CD4-positive, alpha-beta T cell treated with Interleukin-4 for 4 hours (primary cell): ENCODE measurements at places on chromosomes 7 and 10.

GRCh38 chr10:122326806-122327205, 47.7 kb upstream of the PLEKHA1 start:
- no peak for DNase-seq

DNA sequence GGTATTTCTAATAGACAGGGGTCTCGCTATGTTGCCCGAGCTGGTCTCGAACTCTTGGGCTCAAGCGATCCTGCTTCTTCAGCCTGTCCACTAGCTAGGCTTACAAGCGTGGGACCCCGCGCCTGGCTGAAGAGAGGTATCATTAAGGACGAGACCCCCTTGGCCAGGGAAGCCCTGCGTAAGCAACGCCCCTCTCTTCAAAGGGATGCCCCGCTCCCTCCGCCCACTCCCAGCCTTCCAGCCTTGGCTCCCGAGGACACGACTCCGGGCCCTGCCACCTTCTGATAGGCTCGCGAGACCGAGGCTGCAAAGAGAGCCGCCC, 220 bp upstream of the ZKSCAN5 start:
- DNase-seq, result no peak

DNA sequence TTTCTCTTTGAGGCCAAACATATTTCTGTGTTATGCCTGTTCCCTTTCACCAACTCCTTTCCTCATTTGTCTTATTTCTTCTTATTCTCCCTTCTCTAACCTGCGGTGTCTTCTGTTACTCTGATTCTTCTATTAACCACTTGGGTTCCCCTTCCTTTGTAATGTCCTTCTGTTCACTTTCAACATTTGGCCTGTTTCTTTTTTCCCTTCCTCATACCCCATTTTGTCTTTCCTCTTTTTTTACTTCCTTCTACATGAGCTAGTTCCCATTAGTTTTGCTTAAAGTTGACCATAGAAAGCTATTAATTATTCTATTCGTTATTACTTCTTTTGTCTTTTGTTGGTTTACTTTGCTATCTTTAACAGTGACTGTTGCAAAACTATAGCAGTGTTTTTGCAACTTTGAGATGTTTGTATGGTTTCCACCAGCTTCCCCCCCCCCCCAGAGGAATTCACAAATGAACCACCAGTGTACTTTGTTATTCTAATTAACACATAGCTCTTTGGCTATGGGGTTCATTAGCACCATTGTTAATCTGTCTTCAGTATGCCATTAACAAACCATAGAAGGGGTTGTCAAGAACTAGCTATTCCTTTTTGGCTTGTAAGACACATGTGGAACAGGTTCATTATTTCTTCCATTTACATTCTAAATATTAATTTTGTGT, 2.9 kb downstream of the LRGUK start:
- no peak for DNase-seq

GRCh38 chr10:112973046-112973445, 23.0 kb downstream of the TCF7L2 start:
- no peak for DNase-seq

DNA sequence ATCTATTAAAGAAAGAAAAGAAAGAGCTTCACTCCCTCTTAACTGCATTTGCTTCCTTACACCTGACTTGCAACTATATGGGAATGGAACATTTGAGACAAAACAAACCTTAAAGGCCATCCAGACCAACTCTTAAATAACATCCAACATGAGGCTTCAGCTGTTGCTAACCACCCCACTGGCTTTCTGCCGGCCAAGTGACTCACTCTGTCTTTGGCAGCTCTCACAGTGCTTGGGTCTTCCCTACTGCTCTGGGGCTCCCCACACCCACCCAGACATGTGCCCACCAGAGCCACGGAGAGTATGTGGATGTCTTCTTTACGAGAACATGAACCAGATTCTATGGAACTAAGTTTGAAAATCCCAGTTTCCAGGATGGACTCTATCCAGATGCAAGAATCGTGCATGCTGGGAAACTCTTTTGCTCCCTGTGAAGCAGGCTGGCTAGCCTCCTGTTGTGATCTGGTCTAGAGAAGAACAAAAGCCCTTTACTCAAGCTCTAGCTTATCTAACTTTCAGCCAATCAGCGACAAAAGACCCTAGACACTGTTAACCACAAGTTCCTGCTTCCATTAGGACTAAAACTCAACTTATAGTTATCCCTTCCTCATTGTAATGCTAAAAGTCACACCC, 245.7 kb downstream of the TCERG1L start:
- DNase-seq, result no peak

DNA sequence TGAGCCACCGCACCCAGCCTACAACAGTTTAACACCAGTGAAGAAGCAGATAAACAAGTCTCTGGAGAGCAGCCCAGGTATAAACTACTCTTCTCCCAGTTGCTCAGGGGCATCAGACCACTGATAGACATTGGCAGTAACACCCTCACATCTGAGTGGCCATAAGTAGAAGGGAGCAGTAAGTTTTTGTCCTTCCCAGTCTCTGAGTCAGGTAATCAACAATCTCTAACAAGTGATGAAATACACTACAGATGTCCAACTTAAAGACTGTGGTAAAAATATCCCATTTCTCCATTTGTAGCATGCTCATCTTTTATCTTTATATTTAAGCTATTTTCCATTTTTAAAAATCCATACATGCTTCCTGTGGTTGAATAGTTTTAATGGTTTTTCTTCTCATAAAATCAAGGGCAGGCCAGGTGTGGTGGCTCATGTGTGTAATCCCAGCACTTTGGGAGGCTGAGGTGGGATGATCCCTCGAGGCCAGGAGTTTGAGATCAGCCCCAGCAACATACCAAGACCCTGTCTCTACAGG, 78.6 kb downstream of the GSAP start:
- DNase-seq, result no peak

GRCh38 chr10:19707376-19707775, 108.9 kb upstream of the PLXDC2 start:
- no peak for DNase-seq

DNA sequence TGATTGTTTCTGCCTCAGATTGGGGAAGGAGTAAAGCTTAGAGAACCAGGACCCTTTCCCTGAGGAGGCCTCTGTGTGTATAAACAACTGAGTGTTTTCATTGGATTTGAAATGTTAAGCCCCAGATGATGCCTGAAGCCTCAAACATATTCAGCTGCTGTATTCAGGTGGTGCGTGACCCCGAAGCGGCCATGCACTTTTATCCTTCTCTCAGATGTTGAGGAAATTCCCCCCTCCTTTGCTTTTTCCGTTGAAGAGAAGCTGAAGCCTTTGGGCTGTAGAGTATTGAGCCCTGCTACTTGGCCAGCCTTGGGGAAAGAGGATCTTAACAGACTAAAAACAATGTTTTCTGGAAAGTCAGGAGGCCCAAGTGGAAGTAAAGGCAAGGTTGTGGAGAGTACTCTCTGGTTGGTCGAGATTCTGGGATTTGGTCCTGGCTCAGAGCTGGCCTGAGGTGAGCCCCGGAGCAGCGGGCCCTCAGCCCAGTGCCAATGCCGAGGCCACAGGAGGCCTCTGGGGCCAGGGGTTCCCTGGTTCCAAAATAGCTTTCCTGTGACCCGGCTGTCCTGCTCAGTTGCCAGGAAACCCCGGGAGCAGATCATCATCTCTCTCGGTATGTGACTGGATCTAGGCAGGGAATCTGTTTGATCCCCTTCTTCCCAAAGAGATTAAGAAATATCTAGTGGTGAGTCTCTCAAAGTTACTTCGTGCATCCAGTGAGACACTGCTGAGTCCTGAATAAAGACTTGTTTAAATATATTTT, 22.5 kb downstream of the FKBP6 start:
- DNase-seq, result no peak

DNA sequence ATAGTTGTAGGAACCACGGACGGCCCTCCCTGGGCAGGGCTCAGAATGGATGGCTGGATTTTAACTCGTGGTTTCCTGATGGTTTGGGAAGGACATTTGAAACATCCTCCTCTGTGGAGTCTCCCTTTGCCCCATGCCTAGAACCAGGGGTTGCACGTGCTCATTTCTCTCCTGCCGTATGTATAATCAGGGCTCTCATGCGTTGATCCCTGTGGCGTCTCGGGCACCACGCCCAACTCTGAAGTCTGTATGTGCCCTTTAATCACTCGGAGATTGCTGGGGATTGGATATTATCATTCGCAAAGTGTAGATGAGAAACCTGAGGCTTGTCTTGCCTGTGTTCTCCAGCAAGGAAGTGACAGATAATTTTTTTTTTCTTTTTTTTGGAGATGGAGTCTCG, 257.1 kb downstream of the CAMK1D start:
- DNase-seq, result no peak

GRCh38 chr10:69123306-69123746, 652 bp upstream of the VPS26A start:
- peak; percentile 10 for DNase-seq

DNA sequence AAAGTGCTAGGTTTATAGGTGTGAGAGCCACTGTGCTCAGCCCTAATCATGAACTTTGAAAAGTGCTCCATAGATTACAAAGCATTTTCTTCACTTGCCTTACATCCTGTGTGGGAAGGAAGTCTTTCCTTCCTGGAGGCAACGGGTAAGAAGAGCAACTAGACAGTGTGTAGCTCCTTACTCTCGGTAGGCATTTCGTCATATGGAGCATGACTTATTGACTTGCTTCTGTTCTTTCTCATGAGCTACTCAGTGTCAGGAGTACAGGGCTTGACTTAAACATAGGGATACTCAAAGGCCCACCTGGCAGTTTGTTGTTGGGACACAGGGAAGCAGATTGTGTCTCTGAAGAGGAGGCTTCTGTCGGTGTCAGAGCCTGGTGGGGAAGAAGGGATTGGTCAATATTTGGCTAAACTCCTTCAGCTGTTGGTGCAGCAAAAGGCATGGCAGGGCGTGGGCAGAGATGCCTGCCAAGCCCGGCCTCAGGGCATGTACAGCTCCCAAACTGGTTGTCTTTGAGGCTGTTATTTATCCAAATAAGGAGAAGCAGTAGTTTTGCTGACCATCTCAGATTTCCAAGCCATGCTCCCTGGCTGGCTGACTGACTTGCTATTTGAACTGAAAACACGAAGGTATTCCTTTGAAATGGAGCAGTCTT, 248.9 kb downstream of the KIAA1217 start:
- DNase-seq, result no peak

GRCh38 chr7:17456541-17456940, 158.1 kb downstream of the AHR start:
- DNase-seq, result no peak

GRCh38 chr7:45003789-45004188, 3.8 kb downstream of the CCM2 start:
- DNase-seq, result no peak

DNA sequence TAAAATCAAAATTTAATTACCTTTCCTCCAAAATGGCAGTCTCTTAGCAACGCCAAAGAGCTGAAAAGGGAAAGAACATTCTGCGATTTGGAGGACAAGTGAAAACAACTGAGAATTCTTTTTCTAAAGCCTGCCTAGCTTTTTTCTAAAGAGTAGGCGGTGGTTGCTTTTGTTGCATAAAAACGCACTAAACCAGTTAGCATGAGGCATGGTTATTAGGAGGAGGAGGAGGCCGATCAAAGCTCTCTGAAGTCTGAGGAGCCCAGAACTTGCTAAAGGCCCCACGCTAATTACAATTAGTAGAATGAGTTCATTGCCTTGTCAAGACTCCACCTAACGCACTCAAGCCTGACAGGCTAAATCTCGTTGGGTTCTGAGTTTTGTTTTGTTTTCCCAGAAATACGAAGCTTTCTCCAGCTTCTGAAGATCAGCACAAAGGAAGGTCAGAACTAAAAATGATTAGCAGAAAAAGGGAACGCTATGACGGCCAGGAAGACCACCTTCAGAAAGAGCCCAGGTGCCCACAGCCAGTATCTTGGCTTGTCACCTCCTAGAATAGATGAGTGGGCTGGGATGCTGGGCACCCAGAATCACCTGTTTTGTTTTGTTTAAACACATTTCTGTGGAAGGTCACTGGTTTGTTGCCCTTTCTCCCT, 72.0 kb downstream of the FGFR2 start:
- no peak for DNase-seq

DNA sequence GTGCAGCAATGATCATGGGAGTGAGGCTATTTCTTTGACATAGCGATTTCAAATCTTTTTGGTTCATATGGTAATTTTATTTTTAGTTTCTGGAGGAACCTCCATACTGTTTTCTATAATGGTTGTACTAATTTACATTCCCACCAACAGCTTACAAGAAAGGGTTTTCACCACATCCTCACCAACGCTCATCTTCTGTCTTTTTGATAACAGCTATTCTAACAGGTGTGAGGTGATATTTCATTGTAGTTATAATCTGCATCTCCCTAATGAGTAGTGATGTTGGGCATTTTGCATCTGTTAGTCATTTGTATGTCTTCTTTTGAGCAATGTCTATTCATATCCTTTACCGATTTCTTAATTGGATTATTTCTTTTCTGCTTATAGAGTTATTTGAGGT, 75.0 kb upstream of the FHIP2A start:
- DNase-seq, result no peak

- DNase-seq, result no peak
Observed at GRCh38 chr10:78371136-78371535, 337.5 kb downstream of the RPS24 start.

DNA sequence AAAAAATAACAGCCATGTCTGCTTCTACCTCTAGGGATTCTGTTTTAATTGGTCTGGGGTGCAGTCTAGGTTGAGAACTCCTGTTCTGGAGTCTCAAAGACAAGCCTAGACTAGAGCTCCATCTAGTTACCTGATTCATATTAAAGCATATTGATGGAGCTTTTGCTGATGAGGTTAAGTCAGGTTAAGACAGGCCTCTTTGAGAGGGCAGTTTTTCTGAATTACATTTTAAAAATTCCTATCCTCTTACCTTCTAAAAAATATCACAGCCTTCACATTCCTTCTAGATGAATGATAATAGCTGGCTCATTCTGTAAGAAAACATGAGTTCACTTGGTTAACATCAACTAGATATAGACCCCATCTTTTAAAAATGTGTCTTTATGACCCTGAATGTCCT, 28.9 kb downstream of the MGAM start:
- no peak for DNase-seq

GRCh38 chr7:33334349-33334748, 205.0 kb downstream of the BBS9 start:
- no peak for DNase-seq

GRCh38 chr10:15485684-15486316, 114.7 kb upstream of the FAM171A1 start:
- DNase-seq, result no peak

DNA sequence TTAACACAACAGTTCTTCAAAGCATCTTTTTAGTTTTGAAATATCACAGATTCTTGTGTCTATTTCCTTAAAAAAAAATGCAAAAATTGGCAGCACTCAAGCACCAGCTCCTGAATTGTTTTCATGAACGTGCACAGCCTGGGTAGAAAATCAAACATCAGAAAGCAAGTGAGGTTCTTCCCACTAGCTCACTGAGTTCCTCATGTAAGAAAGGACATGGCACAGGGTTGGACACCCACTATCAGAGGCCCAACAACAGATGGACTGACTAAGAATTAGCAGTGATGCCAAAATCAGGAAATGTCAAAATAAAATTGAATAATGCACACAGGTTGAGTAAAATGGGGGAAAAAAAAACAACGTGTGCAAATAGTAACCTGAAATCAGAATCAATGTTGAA, 146.8 kb downstream of the PCLO start:
- DNase-seq, result no peak

DNA sequence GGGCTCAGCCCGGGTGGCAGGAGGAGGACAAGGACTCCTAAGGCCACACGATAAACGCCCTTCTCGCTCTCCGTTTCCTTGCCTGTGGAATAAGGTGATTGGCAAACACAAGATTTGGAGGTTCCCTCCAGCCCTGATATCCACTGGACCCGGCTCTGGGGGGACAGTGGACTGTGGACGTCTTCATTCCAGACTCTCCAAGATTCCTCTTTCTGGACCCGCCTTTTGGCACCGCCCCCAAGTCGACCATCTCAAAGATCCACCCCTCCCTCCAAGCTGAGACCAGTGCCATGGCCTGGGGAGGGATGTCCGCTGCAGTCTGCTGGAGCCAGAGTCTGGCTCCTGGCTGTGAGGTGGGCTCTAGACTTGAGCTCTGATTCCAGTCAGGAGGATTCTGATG, 23.6 kb downstream of the ZNF783 start:
- no peak for DNase-seq
